CD4-positive, alpha-beta T cell (primary cell): ENCODE measurements at places on chromosomes 11 and 22.

DNA sequence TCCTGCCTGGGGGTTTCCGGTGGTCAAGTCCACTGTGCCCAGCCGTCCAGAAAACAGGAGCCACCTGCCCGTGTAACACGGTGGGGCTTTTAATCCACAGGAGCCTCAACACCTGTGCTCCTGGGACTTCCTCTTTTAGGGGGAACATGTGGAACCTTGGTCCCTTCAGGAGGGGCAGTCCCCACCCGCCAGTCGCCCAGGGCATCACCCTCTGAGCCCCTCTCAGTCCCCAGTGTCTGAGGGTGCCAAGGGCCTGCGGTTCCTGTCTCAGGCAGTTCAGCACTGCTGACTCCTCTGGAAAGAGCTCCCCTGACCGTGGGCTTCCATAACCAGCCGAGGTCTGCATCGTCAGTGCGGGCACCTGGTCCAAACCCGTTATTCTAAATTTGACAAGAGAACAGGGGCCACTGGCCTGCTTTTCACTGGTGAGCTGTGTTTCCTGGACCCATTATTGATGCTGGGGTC lies 15.8 kb downstream of the KRTAP5-5 start:
- no peak for DNase-seq

GRCh38 chr11:22581354-22582150 lies 44.1 kb downstream of the FANCF start:
- no peak for DNase-seq

DNA sequence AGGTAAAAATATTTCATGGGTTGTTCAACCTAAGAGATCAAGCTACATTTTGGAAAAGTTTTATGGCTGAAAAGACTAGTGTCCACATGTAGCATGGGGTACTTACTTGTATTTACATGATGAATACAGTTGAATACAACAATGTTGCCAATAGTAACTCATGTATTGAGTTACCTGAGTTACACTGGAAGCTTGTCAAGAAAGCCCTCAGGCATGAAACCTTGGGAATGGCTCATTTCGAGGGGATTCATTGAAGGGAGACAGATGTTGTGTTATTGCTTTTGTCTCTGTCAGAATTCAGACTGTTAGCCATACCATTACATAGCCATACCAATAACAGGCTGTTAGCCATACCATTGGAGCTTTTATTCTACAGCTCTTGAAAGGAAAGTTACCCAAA lies 9.2 kb downstream of the OR51F2 start:
- no peak for DNase-seq

- DNase-seq, result no peak
Measured at GRCh38 chr11:112697391-112698178, 263.6 kb upstream of the NCAM1 start.

DNA sequence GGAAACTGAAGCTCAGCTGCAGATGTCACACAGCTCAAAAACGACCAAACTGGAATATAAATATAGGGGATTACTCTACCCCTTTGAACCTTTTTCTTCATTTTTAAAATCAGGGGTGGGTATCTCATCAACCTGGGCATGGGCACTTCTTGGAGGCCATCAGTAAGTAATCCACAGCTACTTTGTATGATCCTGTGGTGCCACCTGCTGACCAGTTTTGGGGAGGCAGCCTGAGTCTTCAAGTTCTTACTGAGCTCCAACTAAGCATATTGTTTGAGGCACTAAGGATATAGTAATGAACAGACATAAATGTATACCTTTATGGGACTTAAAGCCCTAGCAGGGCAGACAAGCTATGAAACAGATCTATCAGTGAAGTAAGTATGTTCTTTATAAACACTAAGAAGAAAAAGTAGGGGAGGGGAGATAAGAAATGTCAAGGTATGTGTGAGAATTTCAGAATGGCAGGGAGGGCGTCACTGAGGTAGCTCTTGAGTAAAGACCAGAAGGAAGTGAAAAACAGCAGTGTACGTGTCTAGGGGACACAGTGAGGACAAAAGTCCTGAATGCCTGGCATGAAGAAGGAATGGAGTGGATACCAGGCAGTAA lies 18.4 kb downstream of the TUB start:
- DNase-seq, result peak; percentile 44

DNA sequence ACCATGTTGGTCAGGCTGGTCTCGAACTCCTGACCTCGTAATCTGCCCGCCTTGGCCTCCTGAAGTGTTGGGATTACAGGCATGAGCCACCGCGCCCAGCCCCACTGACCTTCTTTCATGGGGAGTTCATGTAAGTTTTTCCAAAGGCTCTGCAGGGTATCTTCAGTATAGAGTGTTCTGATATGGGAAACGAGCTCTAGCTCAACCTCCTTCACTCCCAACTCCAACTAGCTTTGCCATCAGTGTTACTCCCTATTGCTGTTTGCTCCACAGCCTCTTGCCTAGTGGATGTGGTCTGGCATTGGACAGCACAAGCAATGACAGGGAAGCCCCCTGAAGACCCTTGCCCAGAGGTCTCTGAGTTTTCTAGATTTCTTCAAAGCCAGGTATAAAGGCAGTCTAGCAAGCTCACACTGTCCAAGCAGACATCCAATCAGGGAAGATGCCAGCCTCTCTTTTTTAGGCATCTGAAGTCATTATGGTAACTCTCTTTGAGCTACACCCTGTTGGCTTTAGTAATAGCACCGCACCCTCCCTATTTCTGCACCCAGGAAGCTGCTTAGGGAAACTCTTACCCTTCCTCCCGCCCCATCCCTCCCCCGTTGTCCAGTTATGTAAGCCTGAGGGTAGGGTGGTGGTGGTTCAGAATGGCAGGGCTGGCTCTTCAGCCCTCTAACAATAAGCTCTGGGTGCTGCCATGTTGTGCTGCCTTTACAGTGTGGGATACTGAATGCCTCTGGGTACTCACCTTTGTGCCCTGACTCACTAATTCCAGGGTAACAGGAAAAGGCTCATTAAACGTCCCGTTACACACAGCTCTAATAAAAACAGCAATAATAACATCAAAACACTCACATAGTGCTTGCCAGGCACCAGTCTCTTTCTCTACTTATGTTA lies 41.4 kb upstream of the CLDN5 start:
- DNase-seq, result no peak

GRCh38 chr11:128895526-128895925 lies 4.4 kb downstream of the KCNJ5 start:
- no peak for DNase-seq

GRCh38 chr11:105861225-105861624 lies 160.8 kb downstream of the MSANTD4 start:
- DNase-seq, result no peak

DNA sequence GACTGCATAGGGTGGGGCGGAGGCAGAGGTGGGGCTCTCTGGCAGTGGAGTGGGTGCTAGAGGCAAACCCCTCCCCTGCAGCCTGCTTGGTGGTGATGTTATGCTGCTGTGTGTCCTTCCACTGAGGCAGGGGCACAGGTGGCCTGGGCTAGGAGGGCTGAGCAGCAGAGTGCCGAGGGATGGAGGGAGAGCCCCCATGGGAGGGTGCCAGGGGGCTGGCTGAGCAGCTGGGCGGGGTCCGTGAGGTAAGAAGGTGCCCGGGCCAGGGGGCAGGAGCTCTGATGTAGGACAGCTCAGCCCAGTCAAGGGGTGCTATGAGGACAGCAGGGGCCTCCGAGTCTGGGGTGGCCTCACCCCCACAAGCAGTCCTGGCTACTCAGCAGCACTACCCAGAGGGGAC lies 4.2 kb downstream of the CLDN5 start:
- no peak for DNase-seq

- no peak for DNase-seq
Measured at GRCh38 chr11:9643751-9644150, 20.1 kb upstream of the SWAP70 start.

GRCh38 chr11:120551191-120551590 lies 39.6 kb downstream of the GRIK4 start:
- DNase-seq, result no peak

- no peak for DNase-seq
Measured at GRCh38 chr11:72754544-72755155, 2.4 kb upstream of the ARAP1 start.

DNA sequence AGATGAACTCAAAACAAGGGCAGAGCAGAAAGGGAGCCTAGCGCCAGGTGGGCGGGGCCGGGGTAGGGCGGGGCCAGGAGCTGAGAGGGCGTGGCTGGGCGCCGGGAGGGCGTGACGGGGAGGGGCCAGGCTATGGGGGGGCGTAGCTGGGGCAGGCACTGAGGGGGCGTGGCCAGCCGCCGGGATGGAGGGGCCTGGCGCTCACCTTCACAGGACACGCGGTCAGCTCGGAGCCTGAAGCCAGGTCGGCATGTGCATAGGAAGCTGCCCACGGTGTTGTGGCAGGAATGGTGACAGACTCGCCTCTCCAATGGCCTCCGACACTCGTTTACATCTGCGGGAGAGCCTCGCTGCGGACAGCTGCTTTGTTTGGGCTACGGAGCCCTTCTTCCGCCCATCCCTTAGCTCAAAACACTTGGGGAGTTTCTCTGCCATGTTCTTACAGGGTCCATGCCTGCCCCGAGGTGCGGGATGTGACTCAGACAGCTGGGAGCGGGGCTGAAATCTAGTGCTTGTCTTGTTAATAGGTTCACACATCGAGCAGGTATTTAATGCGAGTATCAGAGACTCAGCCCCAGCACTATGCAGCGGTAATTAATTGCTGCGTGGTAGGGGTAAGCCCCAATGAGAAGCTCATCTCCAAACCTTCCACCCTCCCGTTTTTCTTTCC lies 13.4 kb downstream of the VWCE start:
- no peak for DNase-seq

DNA sequence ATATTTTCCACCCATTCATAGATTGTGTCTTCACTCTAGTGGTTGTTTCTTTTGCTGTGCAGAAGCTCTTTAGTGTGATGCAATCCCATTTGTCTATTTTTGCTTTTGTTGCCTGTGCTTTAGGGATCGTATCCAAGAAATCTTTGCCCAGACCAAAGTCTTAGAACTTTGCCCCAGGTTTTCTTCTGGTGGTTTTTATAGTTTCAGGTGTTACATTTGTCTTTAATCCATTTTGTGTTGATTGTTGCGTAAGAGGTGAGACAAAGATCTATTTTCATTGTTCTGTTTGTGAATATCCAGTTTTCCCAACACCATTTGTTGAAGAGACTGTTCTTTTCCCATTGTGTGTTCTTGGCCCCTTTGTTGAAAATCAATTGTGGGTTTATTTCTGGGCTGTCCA lies 6.4 kb downstream of the IL10RA start:
- no peak for DNase-seq

DNA sequence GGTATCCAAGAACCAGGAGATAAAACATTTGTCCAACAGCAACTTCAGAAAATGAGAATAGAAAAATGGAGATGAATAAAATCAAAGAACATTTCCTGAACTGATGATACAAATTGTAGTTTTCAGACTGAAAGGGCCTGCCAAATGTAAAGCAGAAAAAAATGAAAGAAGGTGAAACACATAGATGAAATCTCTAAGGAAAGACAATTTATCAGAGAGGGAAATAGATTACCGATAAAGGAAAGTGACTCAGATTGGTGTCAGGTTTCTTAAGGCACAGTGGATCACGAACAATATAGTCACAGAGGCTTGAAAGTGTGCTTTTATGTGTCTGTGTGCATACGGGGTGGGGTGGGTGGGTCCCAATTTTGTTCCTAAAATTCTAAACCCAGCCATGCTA lies 4.1 kb upstream of the STT3A start:
- DNase-seq, result no peak

GRCh38 chr11:64092111-64092760 lies 56.5 kb downstream of the FLRT1 start:
- DNase-seq, result no peak

GRCh38 chr11:129853518-129854231 lies 38.0 kb downstream of the TMEM45B start:
- peak; percentile 87 for DNase-seq

GRCh38 chr11:19432370-19433061 lies 191.8 kb upstream of the E2F8 start:
- no peak for DNase-seq

GRCh38 chr22:43563571-43563970 lies 151.8 kb downstream of the MPPED1 start:
- DNase-seq, result no peak

DNA sequence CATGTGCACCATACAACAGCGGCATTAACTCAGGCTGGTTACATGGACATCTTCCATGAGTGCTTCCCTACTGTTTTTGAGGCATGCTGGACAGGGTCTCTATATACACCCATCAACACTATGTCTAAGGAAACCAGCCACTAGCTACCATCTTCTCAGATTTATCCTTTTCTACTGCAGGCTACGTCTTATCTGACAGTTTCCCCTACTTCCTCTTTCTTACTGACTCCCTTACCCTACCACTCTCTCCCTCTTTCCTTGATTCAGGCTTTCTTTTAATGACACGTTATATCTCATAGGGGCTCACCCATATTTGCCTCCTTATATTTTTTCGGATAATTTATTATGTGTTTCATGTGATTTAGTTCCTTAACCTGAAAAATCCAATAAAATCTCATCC lies 41.8 kb downstream of the DDI1 start:
- no peak for DNase-seq

GRCh38 chr11:66068923-66069714 lies 953 bp upstream of the PACS1 start:
- peak; percentile 28 for DNase-seq

GRCh38 chr11:22785251-22785650 lies 44.4 kb downstream of the SVIP start:
- no peak for DNase-seq

GRCh38 chr22:30902496-30903357 lies 65.8 kb downstream of the MORC2 start:
- no peak for DNase-seq

DNA sequence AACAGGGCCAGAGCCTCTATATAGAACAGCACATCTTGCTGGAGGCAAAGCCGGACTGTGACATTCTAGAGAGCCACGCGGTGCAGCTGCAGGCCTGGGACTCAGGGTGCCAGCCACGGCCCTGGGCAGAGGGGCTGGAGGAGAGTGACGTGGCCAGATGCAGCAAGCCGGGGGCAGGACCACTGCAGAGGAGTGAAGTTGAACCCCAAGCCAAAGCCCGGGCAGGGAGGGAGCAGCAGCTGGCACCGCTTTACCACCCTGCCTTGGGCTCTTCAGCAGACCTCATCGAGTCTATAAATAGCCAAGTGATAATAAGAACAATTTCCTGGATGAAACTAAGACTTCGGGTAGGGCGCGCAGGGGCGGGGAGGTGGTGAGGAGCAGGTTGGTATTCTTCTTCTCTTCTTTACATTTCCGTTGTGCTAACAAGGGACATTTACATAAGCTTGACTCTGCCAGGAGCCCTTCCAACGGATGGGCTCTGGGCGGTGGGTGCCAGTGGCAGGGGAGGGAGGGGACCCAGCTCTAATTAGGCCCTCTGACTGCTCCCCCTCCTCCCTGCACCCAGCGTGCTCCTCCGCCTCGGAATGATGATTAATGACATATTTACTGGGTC lies 110.2 kb downstream of the ST3GAL4 start:
- DNase-seq, result no peak
